ENCODE measurements at places on chromosomes 11 and 22. TPM values are rescaled to one million over a fixed set of nuclear protein-coding genes. Genes with fewer than 3 reads are reported as not detected.

DNA sequence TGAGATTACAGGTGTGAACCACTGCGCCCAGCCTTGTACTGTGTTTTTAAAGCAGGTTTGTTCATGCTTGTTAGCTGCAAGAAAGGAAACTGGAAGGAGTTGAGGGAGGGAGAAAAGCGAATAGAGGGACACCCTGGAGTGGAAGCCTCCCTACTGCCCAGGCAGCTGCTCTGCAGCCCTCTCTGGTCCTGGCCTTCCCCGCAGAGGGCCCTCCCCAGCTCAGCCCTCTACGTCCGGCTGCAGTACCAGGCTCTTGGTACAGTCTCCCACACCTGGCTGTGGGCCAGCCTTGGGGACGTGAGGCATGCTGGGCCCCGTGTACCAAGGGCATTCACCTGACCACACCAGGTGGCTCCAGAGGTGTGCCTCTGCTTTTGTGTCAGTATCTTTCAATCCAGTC, 70.8 kb downstream of the MED15 start:
- DNase-seq = peak; percentile 64

DNA sequence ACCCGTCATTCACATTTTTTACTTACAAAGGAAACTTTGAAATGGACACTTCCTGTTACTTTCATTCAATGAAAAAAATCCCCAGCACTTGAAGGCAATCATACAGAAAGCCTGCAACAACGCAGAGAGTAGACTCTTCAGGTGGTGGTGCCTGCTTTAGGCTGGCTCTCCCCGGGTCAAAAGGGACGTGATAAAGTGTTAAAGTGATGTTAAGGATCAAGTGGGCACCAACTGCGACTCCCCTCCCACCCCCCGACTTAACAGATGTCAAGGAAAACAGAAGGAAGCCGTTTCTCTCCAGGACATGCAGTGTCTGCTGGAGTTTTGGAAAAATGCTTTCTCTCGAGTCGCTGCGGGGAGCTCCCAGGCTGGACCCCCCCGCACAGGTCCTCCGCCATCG, 414 bp upstream of the PNPLA3 start:
- no peak for DNase-seq

RPS6KA4 gene
- 37.1 TPM for total RNA-seq

FOLR2 gene
- total RNA-seq = 32.6 TPM

Measured in spleen (tissue), 13 donors.